ENCODE measurements at places on chromosomes 5 and 9.

DNA sequence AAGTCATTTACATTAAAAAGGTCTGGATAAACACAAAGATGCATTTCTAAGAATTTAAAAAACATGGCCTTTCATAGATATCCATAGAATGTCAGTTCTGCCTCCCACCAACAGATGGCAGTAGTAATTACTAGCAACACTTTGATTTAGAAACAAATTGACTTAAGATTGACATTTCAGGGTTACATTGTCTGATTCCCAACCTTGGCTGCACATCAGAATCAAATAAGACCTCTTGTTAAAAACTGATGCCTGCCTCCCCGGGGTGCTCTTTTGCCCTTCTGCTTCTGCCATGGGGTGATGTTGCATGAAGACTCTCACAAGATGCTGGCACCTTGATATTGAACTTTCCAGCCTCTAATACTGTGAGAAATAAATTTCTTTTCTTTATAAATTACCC lies 146.2 kb upstream of the GPR151 start:
- DNase-seq: no peak

- no peak for DNase-seq
Measured at GRCh38 chr9:86733929-86734328, 213.4 kb downstream of the GAS1 start.

- no peak for DNase-seq
Measured at GRCh38 chr9:81560851-81561732, 128.3 kb downstream of the TLE1 start.

- DNase-seq: no peak
Measured at GRCh38 chr9:25709941-25710340, 31.7 kb upstream of the TUSC1 start.

DNA sequence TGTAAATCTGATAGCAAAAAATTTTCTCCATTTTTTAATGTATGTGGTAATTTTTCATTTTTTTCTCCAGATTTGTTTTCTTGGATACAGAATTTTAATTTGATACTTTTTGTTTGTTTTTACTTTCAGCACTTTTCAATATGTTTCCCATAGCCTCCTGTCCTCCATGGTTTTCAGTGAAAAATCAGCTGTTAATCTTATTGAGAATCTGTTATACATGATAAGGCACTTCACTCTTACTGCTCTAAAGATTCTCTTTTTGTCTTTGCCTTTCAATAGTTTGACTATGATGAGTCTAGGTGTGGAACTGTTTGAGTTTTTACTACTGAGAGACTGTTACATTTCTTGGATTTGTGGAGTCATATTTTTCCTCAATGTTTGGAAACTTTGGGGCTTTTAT lies 455.7 kb upstream of the NUDT12 start:
- no peak for DNase-seq

- no peak for DNase-seq
Measured at GRCh38 chr5:157914151-157914788, 55.3 kb upstream of the CLINT1 start.

DNA sequence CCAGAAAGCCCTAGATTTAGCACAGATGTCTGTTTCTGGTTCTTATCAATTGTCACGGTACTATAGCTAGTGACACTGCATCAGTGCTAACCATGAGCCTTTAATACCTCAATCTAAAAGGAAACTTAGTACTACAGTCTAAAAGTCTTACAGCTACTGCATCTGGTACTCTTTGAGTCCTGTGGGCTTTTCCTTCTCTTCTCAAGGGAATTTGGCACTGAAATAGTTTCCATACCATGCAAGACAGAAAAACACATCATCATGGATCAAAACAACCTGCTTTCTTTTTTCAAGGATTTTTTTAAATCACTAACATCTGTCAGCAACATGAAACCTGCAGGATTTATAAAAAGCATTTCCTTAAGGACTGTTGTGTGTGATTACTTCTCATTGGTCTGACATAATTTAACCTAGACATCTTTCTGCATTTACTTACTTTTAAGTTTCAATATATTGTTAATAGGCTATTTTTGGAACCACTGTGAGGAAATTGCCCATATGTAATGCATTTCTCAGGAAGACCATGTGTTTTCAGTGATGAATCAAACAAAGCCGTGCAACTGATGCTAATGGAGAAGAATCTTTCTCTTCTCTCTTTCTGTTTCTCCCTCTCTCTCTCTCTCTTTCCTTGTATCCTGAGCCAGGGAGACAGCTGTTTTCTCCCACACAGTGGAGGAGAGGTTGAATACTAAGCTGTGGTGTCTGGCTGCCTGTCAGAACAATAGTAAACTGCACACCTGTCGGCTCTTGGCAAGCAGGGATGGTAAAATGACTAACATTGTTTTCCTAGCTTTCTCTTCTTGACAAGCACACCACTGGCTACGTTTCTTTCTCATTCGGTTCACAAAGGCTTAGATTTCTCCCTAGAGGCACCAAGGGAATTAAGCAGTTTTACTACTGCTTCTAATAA lies 273.4 kb downstream of the CSNK1G3 start:
- peak; percentile 81 for DNase-seq

DNA sequence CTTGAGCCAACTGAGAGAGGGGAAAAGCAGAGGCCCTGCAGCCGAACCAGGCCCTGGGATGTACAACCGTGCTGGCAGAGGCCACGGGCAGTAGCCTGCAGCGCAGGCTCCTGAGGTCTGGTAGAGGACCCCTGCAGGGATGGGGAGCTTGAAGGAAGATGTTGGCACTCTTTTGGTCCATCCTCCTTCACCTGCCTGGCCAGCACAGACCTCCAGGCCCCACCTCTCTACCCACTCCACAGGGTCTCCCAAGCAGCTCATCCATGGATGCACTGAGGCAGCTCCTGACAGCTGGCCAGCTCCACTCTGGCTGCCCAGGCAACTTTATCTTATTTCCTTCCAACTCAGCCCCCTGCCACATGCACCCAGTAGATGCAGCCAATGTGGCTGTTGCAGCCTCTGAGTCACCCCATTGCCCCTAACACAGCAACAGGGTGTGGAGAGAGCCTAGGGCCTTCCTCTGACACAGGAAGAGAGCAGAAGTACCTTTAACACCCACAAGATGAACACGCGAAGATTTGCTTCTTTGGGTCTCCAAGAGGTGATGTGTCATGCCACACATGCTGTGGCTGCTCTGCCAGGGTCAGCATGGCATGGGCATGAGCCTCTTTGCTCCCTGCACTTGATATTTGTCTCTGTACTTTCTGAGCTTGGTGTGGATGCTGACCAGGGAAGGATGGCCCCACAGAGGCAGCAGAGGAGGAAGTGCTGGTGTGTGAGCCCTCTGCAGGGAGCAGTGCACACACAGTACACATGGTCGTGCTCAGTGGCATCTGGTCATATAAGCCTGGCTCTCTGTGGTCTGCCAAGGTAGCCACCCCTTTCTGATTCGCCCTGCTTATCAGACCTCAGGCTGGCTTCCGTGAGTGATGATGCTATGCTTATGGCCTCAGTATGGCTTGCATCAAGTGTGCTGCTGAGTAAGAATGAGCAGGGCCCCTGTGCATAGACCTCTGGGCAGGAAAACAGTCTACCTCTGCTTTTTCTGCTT lies 117.2 kb downstream of the NRG2 start:
- DNase-seq: no peak

GRCh38 chr5:141359790-141360426 lies at the start of gene PCDHGB2:
PCDHGB2 (plus strand) TSS chr5:141359994; CDS start chr5:141360136, 142 bp downstream.
- no peak for DNase-seq

GRCh38 chr9:8946461-8946860 lies 1146.9 kb upstream of the DMAC1 start:
- DNase-seq: no peak

GRCh38 chr9:89493671-89494070 lies 4.2 kb downstream of the SEMA4D start:
- no peak for DNase-seq

GRCh38 chr5:2165615-2166305 lies 283.0 kb upstream of the IRX4 start:
- no peak for DNase-seq

DNA sequence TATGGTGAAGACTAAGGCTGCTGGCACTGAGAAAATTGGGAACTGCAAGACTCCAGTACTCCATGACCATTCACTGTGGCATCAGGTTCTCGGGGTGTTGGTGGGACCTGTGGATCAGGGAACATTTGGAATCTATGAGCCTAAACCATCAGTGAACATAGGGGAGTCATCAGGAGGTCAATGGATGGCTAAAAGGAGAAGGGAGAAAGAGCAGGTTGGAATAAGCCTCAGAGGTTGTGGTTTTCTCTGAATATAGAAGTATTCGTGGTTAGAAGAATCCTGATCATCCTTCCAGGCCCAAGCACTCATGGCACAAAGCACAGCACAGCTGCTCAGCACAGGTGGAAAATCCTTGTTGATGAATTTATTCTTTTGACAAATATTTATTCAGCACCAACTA lies 156.6 kb downstream of the SEMA6A start:
- no peak for DNase-seq

GRCh38 chr5:136070486-136071285 lies 41.9 kb downstream of the TGFBI start:
- peak; percentile 75 for DNase-seq

DNA sequence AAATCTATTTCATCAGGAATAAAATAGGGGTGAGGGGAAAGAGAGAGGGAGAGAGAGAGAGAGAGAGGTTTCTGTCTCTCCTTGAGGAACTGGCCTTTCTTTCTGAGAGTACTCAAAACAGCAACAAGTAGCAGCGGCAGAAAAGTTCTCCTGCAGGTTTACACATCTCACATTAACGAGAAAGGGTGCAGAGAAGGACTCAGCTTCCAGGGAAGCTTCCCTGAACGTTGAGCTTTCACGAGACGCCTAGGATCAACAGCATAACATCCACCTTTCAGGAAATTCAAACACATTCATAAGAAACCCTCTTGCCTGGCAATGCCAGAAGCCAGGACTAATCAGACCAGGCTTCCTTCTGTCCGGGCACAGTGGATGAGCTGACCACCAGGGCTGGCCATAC lies 162.9 kb downstream of the ZDHHC21 start:
- no peak for DNase-seq

DNA sequence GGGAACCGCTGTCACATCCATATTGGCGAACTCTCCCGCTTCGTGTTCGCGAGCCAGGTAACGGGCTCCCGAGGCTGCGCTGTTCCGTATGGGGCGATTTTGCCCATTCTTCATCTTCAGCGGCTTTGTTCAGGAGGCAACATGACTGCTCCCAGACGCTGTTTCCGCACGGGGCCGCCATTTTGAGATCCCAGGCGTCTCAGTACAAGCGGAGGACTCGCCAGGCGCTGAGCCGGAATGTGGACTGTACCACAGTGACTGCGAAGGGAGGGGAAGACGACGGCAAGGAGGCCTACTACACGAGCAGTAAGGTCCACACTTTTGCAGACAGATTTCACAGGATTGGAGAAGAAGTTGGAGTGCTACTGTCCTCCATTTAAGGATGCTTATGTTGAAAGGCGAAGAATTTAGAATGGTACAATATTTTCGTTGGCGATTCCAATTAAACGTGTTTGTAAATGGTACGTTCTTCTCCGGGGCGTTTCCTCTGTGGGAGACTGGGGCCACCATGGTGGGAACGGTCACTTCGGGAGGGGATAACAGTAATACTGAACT lies 41.6 kb upstream of the ZNF300 start:
- peak; percentile 95 for DNase-seq

- DNase-seq: no peak
Measured at GRCh38 chr9:135130207-135130976, 42.9 kb downstream of the OLFM1 start.

DNA sequence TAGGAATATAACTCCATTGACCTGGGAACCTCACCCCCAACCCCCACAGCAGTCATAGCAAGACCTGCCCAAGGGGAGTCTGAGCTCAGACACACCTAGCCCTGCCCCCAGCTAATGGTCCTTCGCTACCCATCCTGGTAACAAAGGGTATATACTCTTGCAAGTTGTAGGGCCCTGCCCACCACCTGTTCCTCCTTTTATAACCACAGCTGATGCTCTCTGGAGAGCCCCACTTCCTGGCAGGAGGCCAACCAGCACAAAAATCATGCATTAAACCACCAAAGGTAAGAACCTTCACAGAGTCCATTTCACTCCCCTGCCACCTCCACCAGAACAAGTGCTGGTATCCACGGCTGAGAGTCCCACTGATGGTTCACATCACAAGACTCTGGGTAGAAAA lies 1195.3 kb upstream of the SEMA6A start:
- no peak for DNase-seq

DNA sequence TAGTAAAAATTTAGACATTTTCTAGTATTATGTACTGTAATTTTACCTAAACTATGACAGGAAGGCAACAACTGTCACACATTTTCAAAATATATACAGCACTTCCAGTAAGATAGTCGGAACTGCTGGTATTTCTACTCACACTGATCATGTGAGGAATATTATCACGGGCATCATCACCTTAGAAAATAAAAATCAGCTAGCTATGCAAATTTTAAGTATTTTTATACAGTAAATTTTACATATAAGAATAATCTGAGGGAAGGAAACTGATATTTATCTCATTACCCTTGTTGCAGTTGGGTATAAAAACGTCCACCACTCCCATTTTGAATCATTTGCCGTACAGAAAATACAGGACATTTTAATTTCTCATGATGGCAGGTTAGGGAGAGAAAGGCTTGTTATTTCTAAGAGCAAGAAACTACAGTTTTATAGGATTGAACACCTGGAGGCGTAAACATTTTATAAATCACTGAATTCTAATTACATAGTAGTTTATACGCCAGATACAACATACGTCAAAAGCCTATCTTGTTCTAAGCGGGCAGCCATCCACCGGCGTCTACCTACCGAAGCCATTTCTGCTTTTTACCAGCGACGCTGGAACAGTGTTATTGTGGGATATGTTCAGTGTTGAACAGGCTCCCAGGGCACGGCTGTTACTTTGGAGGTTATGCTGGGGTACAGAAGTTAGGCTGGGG lies 729 bp upstream of the TNPO1 start:
- DNase-seq: peak; percentile 66

DNA sequence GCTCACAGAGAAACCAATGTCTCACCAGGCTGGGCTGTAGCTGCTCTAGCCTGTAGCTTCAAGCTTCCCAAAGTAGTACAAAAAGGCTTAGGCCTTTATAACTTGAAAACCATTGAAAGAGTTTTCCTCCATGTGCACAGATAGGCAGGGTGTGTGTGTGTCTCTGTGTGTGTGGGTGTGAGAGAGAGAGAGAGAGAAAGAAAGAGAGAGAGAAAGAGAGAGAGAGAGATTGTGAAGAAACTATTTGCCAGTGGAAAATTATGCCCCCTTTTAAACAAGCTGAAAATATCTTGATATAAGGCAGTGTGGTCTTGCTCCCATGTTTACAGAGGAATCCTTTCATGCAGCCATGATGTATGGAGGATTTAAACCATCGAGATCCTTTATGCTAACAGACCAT lies 17.9 kb upstream of the GDNF start:
- DNase-seq: no peak
